IMR-90 (cell line): ENCODE measurements at places on chromosomes 2 and 18. TPM values are rescaled to one million over a fixed set of nuclear protein-coding genes. Genes with fewer than 3 reads are reported as not detected.

DNA sequence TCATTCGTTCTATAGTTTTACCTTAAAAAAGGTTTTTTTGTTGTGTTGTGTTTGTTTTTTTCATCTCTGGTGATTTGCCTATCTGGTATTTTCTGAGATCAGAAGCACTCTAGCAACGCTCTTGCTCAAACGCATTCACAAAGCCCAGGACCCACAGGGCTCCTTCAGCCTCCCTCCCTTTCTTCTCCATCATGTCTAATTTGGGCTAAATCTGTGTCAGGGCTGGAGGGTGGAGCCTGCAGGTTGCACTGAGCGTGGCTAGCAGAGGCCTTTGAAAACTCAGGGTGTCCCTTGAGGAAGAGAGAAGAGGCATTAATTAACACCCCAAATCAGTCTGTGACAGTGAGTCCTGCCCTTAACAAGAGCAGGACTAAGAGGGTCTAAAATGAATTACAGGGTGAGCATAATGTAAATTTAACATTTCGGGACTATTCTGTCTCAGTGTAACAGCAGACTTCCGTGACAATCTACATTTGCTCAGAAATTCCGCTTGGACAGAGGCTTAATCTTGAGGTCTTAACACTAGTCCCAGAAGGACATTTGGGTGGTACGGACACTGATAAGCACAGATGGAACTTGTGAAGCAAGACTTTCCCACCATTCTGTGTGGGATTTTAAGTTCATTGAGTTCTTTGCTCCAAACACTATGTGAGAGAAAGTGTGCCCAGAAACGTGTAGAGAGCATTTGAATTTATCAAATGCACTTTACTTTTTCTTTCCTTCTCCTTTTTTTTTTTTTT, 174.4 kb upstream of the APCDD1 start:
- DNase-seq, result no peak

- no peak for DNase-seq
Measured at GRCh38 chr2:237035781-237036475, 49.8 kb upstream of the COPS8 start.

REG3G gene
- not detected in 2 replicates for polyA plus RNA-seq

VWA3B gene
- polyA plus RNA-seq, result not detected in 2 replicates

DNA sequence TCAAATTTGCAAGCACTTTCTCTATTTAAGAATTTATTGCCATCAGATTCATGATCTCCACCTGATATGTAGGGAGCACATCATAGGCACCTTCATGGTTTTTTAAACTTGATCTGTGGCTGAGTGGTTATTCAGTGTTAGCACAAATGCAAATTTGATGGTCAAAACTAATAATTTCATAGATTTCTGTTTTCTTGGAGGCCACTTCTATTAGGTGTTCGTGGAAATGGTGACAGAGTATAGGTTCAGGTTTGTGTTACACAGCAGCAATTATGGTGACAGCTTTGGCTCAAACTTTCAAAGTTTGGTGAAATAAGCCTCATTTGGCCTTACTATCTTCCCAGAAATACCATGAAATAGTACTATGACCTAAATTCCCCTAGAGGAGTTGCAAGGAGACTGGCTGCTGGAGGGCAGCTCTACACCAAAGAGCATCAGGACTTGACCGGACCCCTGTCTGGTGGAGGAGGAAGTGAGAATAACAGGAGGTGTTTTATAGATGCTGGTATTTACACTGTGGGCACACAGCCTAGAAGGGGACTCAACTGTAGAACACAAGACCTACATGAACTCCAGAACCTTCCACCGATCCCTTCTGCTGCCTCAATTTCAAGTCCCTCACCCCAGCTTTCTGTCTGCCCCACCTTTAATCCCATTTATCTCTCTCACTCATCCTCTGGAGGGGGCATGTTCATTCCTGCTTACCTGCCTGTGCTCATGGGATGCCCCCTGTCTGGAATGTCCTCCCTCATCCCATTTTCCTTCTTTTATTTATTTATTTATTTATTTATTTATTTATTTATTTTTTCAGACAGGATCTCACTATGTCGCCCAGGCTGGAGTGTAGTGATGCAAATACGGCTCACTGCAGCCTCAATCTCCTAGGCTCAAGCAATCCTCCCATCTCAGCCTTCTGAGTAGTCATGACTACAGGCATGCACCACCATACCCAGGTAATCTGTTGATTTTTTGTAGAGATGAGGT, 132.9 kb upstream of the SIX2 start:
- DNase-seq, result no peak

GRCh38 chr18:45940724-45941123, 26.4 kb downstream of the EPG5 start:
- peak; percentile 44 for DNase-seq

GRCh38 chr2:135954020-135954601, 31.3 kb downstream of the DARS1 start:
- DNase-seq, result no peak

GATA6 gene
- polyA plus RNA-seq, result 4.0 and 4.2 TPM in 2 replicates
